ENCODE measurements at places on chromosomes 12 and 14.

- no peak for DNase-seq
Observed at GRCh38 chr14:74571441-74571841, 40.6 kb downstream of the LTBP2 start.

DNA sequence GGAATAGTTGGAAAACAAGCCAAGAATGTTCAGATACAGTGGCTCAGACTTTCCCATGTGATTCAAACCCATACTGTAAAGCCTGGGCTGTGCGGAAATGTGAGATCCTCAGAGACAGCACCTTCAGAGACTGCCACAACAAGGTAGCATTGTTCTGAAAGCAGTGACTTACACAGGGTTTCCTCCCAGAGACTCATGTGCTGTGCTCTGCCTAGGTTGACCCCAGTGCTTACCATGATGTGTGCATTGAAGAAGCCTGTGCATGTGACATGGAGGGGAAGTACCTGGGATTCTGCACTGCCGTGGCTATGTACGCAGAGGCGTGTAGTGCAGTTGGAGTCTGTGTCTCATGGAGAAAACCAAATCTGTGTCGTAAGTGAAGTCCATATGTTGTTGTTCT, 219.4 kb downstream of the LRRK2 start:
- no peak for DNase-seq

GRCh38 chr14:50957296-50957695, 13.0 kb upstream of the PYGL start:
- DNase-seq = no peak

GRCh38 chr14:68305738-68306137, 486.2 kb downstream of the RAD51B start:
- no peak for DNase-seq

DNA sequence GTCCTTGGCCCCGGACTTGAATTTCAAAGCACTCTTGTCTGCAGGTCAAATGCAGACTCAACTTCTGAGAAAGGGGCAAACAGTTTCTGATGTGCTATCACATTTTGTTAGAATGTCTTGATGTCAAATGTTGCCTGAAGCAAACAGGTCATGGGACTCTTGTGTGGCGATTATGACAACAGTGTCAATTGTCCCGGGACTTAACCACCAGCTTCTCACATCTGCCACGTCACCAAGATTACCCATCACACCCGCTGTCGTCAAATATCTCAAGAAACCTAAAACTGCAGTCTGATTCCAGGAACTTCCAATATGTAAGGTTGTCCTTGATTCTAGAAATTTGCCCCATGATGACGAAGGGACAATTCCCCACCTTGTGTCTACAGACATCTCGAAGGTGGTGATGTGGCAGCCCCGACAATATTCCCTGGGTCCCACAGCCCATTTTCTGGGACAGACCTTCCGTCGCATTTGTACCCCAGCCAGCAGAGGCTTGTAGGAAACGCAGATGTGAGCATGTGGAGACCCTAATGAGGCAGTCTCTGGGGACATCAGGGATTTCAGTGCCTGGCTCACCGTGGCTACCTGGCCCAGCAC, 21.3 kb downstream of the LRTM2 start:
- DNase-seq = no peak

DNA sequence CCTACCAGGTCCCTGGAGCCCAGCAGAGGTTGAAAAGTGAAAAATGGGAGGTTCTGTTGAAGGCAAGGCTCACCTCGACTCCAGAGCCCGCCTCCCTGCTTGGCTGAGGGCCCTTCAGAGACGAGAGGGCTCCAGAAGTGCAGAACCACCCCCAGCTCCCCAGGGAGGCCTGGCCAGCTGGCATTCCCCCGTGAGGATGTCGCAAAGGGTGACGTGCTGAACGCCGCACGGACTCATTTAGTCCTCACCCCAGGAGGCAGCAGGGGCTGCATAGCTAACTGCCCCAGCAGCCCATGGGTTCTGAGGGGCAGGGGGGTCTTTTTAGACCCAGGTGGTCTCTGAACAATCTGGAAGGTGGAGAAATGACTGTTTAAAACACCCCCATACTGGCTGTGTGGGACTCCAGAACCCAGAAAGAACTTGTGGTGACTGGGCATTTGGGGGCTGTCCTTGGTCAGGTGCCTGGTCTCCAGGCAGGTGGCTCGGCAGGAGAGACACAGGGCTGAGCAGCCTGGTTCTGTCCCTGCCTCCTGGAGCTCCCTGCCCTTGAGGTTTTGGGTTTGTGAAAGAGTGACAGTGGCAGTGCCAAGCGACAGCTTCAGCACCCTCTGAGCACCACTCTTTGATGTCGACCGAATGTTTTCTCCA, 32.0 kb downstream of the ANAPC7 start:
- no peak for DNase-seq

DNA sequence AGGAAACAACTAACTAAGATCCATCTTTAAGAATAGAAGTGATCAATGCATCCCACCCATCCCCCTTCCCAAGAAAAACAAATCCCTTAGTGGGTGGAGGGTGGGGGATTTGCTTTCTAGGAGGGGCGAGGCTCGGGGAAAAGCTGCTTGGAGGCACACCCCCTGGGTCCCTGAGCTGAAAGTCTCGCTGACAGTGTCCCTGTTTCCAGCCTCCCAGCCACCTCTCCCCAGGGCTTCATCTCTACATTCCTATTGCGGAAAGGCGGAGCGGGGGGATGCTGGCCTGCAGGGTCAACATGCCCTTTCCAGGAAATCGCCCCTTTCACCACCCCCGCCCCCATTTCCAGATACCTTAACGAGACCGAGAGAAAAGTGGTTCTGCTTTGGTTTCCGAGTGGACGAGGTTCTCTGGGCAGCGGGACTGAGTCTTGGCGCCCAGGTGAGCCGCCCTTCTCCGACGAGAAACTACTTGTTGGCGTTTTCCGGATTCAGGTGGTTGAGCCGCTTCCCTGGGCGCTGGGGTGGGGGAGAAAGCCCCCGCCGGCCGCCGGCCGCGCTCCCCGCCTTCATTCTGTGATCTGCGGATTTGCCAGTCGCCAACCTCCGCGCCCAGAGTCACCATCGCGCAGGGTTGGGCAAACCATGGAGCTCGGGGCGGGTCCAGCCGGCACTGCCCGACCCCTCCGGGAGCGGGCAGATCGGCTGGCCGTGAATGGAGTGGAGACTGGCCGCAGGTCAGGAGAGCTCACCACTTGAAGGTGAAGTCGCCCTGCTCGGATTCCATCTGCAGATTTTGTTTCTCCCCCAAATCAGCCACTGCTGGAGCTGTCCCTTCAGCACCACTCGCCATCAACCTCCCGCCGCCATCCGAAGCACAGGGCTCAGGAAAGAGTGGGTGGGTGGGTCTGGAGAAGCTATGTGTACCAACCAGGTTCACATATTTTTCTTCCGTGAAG, 505 bp downstream of the KCNC2 start:
- peak; percentile 82 for DNase-seq

GRCh38 chr14:20836668-20837338, 34.2 kb upstream of the RNASE1 start:
- peak; percentile 85 for DNase-seq

All from mesendoderm (in vitro differentiated cells).